Activated effector memory CD4-positive, alpha-beta T cell treated with anti-CD3 and anti-CD28 coated beads, Interleukin-2, amount 50 U/mL, for 16 hours (primary cell): ENCODE measurements at places on chromosomes 3 and 15.
A peak's percentile ranks its signal among the peaks of the same experiment; 100 is the strongest.

GRCh38 chr15:56798639-56799038, 65.3 kb upstream of the ZNF280D start:
- DNase-seq: peak; percentile 65

GRCh38 chr15:68930268-68931022, at the start of gene SPESP1:
Gene SPESP1 (plus strand): TSS chr15:68930525. CDS start chr15:68930654, 129 bp downstream.
- DNase-seq: peak; percentile 83

- no peak for DNase-seq
Observed at GRCh38 chr3:12193485-12194165, 34.9 kb upstream of the TIMP4 start.

DNA sequence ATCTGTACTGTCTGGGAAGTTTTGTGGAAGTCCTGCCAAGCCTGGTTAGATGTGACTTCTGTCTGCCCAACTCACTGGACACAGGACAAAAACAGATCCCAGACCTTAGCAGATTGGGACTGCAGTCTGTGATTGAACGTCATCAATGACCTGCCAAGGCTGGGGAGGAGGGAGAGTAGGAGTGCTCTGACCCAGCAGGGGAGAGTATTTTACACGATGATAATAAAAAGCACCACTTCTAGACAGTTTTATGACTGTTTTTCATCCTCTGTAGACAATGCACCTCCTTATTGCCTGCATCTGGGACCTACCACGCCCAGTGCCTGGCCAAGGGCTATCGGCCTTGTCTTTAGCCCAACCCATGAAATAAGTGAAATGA, 102.3 kb upstream of the NR2E3 start:
- DNase-seq: no peak

DNA sequence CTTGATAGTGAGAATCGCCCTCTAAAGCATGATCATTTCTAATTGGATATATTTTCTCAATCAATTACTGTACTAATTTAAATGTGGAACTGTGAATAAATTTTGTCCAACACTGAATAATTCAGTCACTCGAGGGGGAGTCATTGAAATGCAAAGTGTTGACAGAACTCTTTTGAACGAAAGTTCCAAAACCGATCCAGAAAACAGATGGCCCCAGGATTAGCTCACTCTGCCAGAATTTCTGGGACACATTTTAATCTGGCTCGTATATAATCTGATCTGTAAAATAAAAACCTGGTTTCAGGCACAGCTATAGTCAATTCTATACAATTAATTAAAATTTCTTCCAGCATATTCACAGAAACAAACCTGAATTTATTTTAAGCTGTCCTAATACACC, 580.4 kb downstream of the ROBO1 start:
- DNase-seq: no peak

GRCh38 chr3:184016811-184017671, 643 bp downstream of the ABCC5 start:
- DNase-seq: peak; percentile 85

GRCh38 chr3:116318370-116318769, 126.9 kb downstream of the LSAMP start:
- no peak for DNase-seq

DNA sequence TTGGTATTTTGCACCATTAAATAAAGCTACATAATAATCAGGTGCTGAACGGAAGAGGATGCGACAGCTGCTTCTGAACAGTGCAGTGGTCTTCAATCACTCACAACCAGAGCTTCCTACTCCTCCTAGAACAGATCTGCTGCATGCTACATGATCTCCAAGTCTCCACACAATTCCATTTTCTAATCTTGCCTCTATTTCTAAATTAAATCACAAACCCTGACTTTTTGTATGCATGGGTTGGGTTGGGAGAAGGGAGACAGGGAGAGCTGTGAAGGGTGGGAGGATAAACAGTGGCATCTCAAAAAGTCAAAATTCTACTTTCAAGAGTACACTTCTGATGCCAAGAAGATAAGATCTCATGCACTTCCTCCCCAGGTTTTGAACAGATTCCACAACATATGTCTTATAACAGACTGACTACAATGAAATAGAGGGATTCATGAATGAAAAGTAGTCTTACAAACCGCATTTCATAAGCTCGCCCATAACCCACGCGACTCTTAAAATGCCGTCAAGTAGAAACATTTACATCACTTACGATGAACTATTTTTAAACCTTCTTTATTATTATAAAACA, 57.2 kb downstream of the CHSY1 start:
- no peak for DNase-seq

GRCh38 chr15:99732124-99732750, 1.0 kb downstream of the LYSMD4 start:
- no peak for DNase-seq

- no peak for DNase-seq
Observed at GRCh38 chr15:99019558-99020540, 12.3 kb upstream of the PGPEP1L start.

DNA sequence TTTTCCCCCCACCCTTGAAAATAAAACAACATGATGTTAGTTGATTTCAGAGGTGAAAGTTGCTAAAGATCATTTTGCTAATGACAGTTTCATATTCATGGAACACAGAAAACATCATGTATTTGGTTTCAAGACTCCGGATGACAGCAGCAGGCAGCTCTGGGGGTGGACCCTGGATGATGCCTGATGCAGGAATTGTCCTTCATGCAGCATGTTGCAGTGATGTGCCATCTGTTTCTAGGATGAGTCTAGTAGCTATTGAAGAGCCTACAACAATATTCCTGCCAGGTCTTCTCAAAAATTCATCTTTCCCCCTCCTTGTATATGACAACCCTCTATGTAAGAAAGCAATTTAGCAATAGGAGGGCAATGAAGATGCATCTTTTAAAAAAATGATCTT, 108.3 kb downstream of the SV2B start:
- DNase-seq: no peak
